ENCODE measurements at places on chromosomes 2 and 18.

GRCh38 chr2:152464851-152465470 lies 130.0 kb downstream of the FMNL2 start:
- no peak for DNase-seq

GRCh38 chr18:9115984-9116383 lies 13.5 kb downstream of the NDUFV2 start:
- DNase-seq: no peak

DNA sequence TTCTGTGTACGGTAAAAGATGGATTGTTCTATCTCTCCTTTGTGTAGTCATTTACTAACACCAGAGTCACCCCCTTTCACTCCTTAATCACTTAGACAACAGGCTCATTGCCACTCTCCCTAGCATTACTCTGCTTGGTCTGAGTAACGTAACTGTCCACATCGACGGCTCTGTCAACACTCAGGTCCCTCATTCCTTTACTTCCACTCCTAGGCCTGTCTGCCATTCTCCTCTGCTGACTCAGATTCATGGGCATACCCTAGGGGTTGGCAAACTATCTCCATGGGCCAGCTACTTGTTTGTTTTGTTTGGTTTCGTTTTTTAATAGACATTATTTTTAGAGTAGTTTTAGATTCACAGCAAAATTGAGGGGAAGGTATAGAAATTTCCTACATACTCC lies 243.9 kb downstream of the NR4A2 start:
- DNase-seq: peak; percentile 4

DNA sequence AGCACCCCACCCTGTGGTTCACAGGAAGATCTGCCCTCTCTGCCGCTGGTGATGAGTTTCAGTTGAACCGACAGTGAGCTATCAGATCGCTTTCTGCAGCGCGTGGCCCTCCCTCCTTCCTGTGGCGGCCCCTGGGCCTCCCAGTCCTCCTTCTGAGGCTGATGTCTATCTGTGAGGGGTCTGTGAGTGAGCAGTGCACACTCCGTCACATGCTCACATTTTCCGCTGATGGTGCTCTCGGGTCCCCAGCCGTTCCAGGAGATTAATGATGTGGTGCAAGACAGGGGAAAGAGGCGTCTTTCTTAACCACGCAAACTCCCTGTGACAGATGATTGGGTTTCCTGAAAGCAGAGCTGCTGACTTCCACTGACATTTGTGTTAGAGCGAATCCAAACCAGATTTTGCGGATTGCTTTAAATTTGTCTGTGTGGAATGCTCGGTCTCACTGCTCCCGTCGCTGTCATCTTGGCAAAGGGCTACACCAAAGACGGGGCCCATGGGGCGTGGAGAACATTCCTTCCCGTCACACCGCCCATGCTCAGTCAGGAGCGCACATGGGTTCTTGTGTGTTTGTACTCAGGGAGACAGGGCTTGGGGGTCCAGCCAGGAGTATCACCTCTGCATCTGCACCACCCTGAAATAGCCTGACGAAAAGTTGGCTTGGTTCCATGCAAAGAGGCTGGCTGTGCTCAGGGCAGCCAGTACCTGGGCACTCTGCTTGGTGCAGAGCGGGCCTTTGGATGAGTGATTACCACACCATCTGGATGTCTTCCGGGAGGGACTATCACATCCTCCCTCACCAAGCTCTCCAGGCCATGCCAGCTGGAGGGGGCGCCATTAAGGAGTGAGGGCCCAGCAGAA lies 154.7 kb upstream of the HS6ST1 start:
- DNase-seq: no peak

DNA sequence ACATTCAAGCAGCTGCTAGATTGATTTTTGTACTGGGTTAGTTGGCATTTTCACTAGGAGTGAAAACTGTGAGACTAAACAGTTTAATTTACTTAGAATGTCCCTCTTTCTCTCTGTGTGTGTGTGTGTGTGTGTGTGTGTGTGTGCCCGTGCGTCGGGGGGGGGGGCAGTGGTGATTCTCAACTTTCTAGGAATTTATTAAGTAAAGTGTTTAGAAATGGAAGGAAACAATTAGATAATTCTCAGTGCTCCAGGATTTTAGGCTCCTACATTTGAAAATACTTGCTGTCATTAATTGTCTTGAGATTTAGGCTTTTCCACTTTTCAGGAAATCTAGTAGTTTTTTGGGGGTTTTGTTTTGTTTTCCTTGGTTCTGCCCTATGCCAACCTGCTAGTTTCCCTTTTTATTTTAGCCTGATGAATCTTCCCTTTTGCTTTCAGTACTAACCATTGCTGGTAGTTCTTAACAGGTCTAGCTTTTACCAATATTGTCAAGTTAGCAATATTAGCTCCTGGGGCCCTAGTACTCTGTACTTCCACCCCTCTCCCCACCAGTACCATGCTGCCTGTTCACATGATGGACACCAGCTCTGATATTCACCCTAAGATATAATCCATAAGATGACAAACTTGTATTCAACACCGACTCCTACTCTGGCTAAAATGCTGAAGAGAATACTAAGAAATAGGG lies 4.9 kb downstream of the EPAS1 start:
- no peak for DNase-seq

DNA sequence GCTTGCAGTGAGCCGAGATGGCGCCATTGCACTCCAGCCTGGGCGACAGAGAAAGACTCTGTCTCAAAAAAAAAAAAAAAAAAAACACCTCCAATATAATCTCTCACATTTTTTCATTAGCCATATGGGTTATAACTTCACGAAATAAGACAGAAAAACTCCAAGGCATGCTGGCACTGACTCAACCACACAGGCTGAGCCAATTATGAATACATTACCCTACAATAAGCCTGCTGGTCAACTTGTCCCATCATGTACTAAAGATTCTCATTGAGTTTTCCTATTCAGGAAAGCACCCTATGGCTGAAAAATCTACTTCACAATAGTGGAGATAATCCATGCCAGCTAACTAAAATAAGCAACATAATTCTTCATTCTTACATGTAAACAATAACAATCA lies 12.8 kb upstream of the MAP3K20 start:
- peak; percentile 35 for DNase-seq

- peak; percentile 81 for DNase-seq
Measured at GRCh38 chr2:157830696-157831570, 45.2 kb downstream of the ACVR1 start.

DNA sequence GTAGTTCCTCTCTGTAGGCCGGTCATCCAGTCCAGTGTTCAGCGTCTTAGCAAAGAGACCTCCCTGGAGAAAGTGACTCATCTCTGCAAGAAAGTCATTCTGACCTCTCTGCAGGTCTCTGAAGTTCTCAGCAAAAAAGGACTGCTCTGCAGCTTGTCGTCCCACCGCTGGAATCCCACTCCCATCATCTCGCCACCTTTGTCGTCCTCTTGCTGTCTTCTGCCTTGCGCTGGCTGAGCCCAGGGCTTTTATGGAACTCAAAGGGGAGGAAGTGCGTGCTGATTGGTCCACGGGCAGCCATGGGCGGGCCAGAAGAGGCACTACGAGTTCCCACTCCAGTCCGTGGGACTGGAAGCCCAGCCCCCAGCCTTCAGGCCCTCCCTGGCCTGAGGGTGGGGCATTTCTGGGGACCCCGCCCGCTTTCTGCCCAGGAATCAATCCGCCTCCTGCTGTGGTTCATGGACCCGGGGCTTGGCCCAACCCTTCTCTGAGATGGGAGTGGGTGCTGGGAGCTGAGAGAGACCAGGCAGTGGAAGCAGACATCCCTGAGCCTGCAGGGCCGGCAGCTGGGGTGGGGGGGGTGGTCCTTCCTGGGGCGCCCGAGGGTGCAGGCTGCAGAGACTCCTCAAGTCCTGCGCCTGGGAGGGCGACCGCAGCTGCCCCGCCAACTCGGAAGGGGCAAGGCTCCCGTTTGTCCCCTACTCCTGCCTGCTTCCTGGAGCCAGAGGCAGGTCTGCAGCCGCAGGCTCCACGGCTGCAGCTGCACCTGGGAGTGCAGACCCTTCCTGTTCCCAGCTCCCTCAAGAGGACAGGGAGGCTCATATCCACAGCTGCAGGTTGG lies 660.7 kb upstream of the RAB6C start:
- DNase-seq: no peak

DNA sequence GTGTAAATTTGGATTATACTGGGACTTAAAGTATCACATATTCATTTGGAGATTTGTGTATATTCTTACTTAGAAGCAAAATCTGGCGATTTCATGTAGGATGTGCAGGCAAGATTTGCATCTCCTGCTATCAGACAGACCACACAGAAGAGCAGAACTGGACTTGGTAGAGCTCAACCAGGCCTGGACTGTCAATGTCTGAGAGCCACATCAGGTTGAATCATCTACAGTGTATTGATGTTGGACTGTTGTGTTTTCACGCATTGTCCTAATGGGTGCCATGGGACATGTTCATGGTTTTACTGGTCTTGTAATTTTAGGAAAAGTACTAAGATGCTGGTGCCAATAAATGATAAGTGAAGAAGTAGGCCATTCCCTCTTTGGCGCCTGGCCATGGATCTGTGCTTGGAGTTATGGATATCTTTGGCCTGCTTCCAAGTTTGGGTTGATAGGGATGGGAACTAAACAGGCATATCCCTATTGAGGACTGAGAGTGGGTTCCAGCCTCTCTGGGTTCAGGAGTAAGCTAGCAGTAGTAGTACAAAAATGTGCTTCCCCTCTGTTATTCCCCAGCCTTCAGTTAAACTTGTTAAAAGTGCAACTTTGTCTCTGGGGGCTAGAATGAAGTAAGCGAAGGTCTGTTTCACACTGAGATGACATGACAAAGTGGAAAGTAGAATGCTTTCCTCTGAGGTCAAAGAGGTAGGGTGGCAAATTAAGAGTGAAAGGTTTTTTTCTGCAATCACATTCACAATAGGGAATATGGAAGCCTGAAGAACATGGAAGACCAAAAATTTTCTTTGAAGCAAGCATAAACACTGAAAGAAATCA lies 49.2 kb upstream of the NEMP2 start:
- no peak for DNase-seq

DNA sequence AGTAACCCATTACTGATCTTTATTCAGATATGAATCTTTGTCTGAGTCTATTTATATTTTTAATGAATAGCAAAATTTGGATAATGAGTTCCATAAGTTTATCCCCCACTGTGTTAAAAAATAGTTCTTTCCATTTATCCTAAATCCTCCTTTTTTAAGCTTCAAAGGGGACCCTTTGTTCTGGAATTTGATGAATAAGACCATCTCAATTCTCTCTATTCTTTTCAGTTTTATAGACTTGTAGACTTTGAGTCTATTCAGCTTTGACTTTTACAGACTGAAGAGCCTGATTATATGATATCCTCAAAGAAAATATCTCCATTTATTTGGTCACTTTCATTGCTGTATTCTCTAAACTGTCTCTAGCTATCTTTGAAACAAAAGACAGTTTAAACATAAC lies 2146.1 kb upstream of the CELF4 start:
- DNase-seq: no peak

GRCh38 chr2:52194342-52194741 lies 1162.4 kb upstream of the NRXN1 start:
- no peak for DNase-seq

DNA sequence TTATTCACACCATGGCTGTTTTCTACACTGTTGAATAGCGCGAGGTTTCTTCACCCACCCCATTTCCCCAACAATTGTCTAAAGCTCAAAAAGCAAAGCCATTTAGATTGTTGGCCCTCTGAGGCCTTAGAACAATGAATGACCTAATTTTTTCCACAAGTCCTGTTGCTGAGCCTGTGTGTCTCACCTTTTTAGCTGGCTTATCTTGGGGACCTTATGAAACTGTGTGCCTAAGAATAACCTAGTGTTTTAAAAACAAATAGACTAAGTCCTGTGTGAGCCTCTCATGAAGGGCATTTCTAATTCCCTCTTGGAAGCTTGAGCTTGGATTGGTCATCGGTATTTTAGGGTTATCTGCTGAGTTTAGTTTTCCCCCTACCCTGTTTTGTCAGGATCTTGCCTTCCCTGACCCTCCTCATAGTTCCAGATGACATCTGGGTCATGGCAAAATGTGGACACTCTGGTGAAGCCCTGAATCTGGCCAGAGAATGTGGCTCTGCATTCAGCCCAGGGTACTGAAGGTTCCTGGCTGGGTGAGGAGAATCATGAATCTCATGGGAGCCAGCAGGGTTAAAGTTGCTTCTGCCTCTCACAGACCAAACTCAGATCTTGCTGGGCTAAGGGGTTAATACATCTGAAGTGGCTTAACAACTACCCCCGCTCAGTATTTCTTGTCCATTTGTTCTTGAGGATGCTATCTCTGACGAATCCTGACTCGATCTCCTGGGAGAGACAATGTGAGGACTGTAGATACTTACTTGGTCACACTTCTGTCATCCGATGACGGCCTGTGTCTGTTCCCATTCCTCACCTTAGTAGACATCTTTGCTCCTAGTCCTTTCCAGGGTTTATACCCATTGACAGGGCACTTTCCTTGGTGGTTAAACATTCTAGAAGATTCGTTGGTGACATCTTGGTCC lies 104.2 kb upstream of the MAP4K3 start:
- no peak for DNase-seq

GRCh38 chr2:171979103-171979502 lies 20.6 kb upstream of the METAP1D start:
- no peak for DNase-seq

All from trophoblast cell (in vitro differentiated cells and primary cell).